ENCODE measurements at places on chromosomes 7 and 10.

DNA sequence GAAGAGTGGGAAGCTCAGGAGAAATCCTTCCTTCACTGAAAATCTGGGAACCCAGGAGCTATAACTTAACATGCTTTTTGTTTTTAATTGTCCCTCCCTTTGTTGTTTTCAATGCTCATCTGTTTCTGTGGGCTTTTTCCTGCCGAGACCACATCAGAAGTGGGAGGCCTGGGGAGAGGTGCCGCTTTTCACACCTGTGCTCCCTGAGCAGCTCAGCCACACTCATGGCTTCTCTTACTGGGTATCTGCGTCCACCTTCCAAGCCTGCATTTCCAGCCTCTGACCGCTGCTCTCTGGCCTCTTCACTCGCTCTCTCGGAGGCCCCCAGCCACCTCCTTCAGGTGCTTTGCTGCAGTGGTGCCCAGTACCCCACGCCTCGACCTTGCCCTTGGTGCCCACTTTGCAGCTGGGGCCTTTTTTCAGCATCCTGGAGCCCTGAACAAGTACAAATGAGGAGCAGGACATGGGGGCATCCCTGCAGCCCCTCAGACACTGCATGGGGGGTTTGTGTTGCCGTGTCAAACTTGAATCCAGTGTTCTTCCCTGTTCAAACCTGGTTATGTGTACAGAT is 9.9 kb downstream of the C7orf57 start:
- DNase-seq = no peak

- DNase-seq = no peak
Observed at GRCh38 chr10:113983552-113983951, 60.1 kb upstream of the ADRB1 start.

GRCh38 chr10:125641398-125641797 is 41.6 kb downstream of the TEX36 start:
- no peak for DNase-seq

DNA sequence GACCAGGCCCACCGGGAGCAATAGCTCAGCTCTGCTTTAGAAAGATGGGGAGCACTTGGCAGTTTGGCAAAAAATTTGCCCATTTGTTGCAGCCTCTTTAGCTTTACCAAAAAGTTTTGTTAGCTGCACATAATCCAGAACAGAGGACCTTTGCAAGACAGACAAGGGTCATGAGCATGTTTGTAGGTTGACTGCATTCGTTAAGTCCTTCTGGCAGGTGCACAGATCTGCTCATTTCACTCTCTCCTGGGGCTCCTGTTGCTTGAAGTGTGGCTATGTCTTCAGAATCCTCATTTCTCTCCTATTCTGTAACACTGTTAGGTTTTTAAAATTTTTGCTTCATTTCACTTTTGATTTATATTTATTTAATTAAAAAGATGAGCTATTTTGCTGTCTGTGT is 96.8 kb downstream of the MYOF start:
- DNase-seq = no peak

DNA sequence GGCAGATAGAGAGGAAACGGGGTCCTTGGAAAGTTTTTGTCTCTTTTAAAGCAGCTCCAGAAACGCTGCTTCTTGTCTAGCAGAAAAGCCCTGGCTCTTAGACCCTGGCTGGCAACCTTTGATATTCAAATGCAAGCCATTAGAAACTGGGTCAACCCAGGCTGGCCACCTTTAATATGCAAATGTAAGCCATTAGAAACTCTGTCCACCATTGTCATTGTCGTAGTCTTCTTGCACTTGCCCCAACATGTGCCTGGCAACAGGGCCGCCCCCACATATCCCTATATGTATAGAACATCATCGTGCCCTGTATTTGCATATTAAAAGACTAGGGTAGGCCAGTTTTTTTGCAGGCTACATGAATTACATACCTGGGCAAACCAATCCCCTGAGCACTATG is 621.3 kb upstream of the DPP6 start:
- no peak for DNase-seq

GRCh38 chr10:21508706-21509331 is 16.7 kb downstream of the SKIDA1 start:
- no peak for DNase-seq

DNA sequence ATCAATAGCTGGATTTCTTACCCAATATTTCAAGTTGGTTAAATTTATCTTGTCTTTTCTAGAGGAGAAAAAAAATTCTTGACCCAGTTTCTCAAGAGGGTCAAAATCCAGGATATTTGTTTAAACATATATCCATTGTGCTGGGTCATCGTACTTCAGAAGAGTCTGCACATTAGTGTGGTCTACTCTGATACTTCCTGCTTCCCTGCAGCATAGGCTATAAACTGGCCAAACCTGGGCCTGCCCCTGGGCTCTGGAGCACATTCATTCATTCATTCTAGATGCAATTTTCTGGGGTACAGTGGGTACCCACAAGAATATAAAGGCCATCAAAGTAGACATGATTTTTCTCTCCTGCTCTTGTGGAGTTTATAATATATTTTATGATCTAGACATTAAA is 142.1 kb upstream of the WNT16 start:
- no peak for DNase-seq

DNA sequence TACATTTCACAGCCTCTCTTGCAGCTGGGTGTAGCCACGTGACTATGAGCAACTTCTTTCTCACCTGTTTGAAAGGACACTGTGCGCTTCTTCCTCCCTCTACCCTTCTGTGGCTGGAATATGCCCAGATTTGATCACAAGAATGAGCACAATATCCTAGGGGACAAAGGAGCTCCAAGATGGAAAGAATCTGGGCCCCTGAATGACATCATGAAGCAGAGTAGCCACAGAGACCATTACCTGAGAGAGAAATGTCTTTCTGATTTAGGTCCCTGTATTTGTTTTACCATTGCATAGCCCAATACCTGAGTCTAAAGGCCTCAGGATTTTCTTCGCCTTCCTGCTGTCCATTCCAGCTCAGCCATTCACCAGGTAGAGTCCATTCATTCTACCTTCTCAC is 15.4 kb downstream of the ZNF503 start:
- no peak for DNase-seq

DNA sequence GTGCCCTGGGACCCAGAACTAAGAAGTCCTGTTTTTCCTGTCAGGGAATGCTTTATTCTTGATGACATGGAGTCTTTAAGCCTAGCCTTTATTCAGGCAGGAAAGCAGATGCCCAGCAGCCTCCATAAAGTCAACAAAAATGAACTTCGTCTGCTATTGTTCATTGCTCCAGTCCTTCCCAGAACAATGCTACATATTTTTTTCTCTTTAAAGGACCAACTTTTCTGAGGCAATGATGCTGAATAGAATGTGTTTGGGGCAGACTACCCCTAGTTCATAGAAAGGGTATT is 47.6 kb upstream of the PDCD4 start:
- DNase-seq = no peak

DNA sequence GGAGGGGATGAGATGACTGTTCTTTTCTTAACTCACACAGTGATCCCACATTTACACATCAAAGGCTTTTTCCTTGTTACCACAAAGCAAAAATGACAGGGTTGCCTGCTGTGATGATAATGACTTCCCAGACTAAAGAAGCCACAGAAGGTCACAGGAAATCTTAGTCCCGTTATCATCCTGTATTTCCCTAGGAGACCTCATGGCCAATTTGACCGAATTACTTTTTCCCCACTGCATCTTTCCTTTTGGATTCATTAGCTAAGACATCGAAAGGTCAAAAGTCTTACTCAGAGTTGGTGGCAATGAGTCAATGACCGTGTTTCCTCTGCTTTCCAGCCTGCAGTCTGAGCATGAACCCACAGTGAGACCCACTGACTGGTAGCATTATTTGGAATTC is 130.1 kb upstream of the INHBA start:
- DNase-seq = no peak

- no peak for DNase-seq
Observed at GRCh38 chr7:144827621-144828020, 8.2 kb downstream of the TPK1 start.

GRCh38 chr7:32164341-32164996 is 94.3 kb upstream of the PDE1C start:
- no peak for DNase-seq

- peak; percentile 49 for DNase-seq
Observed at GRCh38 chr10:73886085-73886529, 11.8 kb upstream of the CAMK2G start.

GRCh38 chr10:51083356-51083853 is 9.1 kb downstream of the PRKG1 start:
- no peak for DNase-seq

- no peak for DNase-seq
Observed at GRCh38 chr10:24866604-24867583, 85.5 kb downstream of the PRTFDC1 start.

GRCh38 chr10:6171881-6172695 is 30.6 kb upstream of the PFKFB3 start:
- no peak for DNase-seq

GRCh38 chr10:4535521-4535920 is 290.5 kb upstream of the AKR1E2 start:
- DNase-seq = no peak

GRCh38 chr10:111890046-111890445 is 293.5 kb downstream of the GPAM start:
- no peak for DNase-seq

GRCh38 chr10:133229265-133230043 is 563 bp upstream of the UTF1 start:
- no peak for DNase-seq

GRCh38 chr10:1747590-1748157 is 10.3 kb upstream of the ADARB2 start:
- DNase-seq = no peak

GRCh38 chr7:2403718-2404648 is 572 bp downstream of the CHST12 start:
- peak; percentile 17 for DNase-seq

DNA sequence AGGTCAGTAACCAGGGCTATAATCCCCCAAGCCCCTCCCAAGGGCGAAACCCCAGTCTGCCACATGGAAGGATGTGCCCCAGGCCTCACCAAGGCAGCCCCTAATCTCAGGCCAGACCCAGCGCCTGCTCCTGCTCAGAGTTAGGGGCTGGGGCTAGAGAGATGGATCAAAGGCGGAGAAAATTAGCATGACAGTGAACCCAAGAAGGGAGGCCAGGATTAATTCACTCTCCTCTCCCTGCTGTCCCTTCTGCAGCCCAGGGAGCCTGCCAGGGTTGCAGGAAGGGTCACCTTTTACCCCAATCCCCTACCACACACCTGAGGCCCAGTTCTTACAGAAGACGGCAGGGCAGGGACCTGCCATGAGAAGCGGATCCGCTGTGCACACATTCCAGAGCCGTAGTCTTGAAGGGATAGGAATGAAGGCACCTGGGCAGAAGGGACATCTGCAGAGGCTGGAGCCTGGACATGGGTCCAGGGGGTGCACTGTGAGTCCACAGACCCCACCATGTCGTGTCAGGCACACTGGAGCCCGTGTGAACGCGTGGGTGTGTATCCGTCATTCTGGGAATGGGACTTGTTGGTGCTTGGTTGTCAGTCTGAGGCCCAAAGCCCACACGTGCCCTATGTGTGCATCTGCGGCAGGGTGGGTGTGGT is 11.9 kb upstream of the ZMIZ1 start:
- no peak for DNase-seq

DNA sequence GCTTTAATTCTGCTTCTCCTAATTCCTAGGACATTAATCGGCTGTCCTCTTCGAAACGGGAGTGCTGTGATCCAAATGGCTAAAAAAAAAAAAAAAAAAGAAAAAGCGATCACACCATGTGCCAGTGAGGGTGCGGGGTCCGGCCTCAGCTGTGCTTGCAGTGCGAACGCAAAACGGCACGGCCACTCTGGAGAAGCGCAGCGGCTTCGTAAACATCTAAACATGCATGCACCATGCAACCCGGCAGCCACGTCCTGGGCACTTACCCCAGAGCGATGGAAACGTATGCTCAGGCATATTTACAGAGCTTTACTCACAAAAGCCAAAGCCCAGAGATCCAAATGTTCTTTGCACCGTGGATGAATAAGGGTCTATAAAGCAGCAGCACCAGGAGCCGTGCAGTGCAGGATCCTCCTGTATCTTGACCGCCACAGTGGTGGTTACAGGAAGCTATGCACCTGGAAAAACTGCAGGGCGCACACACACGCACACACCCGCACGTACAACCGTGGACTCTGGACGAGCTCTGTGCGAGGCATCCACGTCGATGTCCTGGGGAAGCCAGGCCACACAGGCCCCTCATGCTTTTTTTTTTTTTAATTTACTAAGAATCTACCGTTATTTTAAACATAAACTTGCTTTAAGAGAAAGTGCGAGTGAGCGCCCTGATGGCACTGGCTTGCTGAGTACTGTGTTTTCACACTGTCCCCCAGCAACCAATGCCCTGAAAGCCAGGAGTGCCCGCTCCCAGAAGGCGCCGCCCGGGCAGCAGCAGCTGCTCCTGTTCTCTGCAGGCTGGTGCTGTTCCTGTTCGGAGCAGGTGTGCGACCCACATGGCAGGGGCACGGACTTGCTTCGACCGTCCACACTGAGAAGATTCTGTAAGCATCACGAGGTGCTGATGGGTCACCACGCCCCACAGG is 25.0 kb downstream of the GPER1 start:
- no peak for DNase-seq

DNA sequence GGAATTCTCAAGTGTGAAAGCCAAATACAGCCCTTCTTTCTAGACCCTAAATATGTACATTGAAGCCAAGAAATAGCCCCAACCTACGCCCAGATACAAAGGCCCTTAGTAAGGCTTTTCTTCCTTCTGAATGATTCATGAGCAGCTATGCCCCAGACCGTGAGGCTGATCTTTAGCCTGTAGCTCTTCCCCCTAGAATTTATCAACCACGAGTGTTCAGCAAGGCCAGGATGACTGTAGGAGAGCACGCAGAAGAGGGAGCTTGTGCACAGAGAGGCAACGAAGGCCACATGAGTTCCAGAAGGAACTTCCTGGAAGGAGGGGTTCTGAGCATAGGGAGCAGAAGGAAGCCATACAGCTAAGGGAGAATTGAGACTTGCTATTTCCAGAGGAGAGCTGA is 53.0 kb upstream of the HABP2 start:
- no peak for DNase-seq

Data from effector CD8-positive, alpha-beta T cell (primary cell).